ENCODE measurements at places on chromosomes 7 and 10.
A peak's percentile ranks its signal among the peaks of the same experiment; 100 is the strongest.

- no peaks in the 10 kb centered on the region for H3K36me3 ChIP-seq
- no peaks in the 10 kb centered on the region for H3K4me1 ChIP-seq
- no peaks in the 10 kb centered on the region for H3K27me3 ChIP-seq
- H3K4me3 ChIP-seq: no peak overlapping the region
- H3K27ac ChIP-seq: peak overlapping the region; percentile 2
Measured at GRCh38 chr10:51860257-51860656, 160.9 kb upstream of the CSTF2T start.

DNA sequence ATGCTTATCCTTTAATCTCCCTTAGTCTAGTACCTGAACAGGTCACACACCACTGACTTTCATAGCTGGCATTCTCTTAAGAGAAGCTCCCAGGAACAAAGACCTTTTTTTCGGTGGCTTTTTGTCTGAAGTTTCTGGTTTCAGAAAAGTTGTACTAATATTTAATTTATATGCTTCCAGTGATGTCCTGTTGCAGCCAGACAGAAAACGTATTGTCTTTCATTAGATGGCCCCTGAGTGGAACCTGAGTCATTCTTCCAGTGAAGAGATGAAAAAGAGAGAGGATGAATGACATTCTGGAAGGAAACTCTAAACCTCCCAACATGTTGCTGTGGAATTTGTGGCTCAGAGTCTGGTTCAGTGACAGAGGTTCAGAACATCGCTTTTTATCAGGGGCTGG is 274.8 kb upstream of the TAC1 start:
- no peaks in the 10 kb centered on the region for H3K4me1 ChIP-seq
- DNase-seq: no peak
- H3K36me3 ChIP-seq: no peaks in the 10 kb centered on the region
- no peaks in the 10 kb centered on the region for H3K27me3 ChIP-seq
- no peak overlapping the region for H3K27ac ChIP-seq
- no peak overlapping the region for H3K4me3 ChIP-seq

DNA sequence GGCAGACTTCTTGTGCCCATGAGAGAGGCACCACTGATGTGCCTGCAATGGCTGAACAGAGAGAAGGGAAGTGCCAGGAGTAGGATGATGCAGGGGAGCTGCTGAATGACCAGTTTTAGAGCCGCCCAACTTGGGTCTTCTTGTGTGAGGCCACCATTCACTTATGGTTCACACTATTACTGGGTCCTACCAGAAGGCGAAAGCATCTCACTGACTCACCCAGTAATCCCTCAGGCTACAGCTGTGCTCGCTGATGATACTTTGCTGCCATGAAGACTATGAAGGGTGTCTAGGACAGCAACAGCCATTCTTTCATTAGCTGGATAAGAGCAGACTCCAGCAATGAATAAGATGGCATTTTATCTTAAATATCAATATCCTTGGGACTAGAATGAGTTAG is 47.6 kb downstream of the PLXNA4 start:
- H3K4me1 ChIP-seq: no peaks in the 10 kb centered on the region
- no peaks in the 10 kb centered on the region for H3K36me3 ChIP-seq
- DNase-seq: no peak
- no peaks in the 10 kb centered on the region for H3K27me3 ChIP-seq
- H3K4me3 ChIP-seq: no peak overlapping the region
- H3K27ac ChIP-seq: no peak overlapping the region

DNA sequence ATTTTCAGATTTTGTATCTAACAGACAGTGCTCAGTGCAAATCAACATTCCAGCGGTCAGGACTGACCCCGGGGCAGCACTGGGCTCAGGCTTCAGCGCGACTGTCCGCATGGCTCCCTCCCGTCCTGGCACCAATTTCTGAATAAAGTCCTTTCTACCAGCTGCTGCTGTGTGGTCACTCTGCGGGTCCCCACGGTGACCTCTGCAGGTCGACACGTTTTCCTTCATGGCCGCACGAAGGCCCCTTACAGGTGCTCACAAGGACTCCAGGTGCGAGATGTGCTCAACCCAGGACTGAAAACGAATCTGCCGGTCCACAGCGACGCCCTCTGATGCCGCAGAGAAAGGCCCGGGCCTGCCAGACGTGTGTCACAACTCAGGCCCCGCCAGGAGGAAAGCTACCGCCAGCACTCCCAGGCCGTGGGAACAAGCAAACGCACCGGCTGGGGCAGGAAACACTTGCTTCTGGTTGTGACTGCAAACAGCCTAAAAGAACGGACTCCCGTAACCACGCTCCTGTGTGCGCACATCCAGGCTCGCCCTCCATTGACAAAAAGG is 3.7 kb upstream of the UTF1 start:
- H3K36me3 ChIP-seq: no peaks in the 10 kb centered on the region
- H3K27me3 ChIP-seq: no peaks in the 10 kb centered on the region
- no peak overlapping the region for H3K4me3 ChIP-seq
- H3K27ac ChIP-seq: no peak overlapping the region

GRCh38 chr7:77657427-77658224 is 38.6 kb upstream of the RSBN1L start:
- no peaks in the 10 kb centered on the region for H3K4me1 ChIP-seq
- H3K36me3 ChIP-seq: no peaks in the 10 kb centered on the region
- no peak for DNase-seq
- no peak overlapping the region for H3K27ac ChIP-seq
- no peaks in the 10 kb centered on the region for H3K27me3 ChIP-seq
- no peak overlapping the region for H3K4me3 ChIP-seq

- H3K27me3 ChIP-seq: no peaks in the 10 kb centered on the region
- H3K36me3 ChIP-seq: no peaks in the 10 kb centered on the region
- H3K4me1 ChIP-seq: no peaks in the 10 kb centered on the region
- no peak overlapping the region for H3K27ac ChIP-seq
- no peak for DNase-seq
- no peak overlapping the region for H3K4me3 ChIP-seq
Measured at GRCh38 chr10:77661674-77662073, 24.1 kb upstream of the KCNMA1 start.

DNA sequence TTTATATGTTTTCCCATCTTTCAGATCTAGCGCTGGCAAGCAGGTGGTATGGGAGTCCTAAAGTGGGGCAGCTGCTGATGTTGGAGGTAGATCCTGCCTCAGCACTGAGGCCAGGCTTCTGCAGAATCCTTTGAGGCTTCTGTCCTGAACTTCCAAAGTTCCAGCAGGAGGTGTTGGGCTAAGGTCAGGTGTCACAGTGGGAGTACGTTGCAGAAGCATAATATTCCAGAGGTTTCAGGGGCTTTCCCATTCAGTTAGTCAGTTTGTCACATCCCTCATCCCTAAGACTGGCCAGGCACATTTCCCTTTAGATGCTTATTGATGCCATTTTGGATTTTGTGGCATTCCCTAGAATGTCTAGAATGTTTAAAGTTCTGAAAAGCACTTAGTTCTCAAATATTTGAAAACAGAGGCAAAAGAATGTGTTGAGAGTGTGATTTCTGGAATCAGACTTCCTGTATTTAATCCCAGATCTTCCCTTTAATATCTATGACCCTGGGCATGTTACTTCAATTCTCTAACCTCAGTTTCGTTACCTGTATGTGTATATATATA is 319.1 kb upstream of the PHYHIPL start:
- no peak overlapping the region for H3K27ac ChIP-seq
- H3K4me3 ChIP-seq: no peak overlapping the region
- no peaks in the 10 kb centered on the region for H3K4me1 ChIP-seq
- no peaks in the 10 kb centered on the region for H3K36me3 ChIP-seq
- H3K27me3 ChIP-seq: no peaks in the 10 kb centered on the region
- DNase-seq: no peak

DNA sequence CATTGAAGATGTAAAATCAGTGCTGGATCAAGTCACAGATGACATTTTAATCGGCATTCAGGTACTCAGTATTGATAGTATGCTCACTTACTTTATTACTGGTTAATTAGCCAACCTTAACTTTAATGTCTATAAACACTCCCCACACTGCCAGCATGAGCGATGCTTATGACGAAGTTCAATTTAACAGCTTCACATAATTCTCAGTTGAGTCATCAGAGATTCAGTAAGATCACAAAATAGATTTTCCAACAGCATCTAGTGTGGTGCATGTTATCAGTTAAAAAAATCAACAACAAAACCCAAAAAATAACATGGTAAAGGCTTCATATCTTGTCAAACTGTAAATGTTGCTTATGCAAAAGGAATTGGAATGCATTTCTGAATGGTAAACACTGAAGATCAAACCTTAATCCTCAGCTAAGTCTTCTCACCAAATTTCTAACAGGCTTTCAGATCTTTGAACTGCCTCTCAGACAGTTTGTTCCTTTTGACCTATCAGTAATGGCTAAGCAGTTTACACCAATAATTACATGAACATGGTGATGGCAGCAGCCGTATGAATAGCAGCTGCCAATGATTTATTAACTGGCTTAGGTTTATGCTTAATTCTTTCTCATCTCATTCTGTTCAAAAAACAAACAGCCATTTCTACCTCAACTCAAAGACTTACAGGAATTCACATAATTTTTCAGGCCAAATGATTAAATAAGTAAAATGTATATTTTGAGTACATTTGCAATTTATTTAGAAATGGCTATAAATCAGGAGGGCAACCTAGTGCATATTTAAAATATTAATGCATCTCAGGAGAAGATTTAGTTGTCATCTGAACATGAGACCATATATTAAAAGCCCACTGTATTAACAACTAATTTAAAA is 98.5 kb downstream of the CABCOCO1 start:
- H3K27ac ChIP-seq: peak overlapping the region; percentile 8
- no peak overlapping the region for H3K4me3 ChIP-seq
- no peaks in the 10 kb centered on the region for H3K4me1 ChIP-seq
- no peak for DNase-seq
- H3K27me3 ChIP-seq: no peaks in the 10 kb centered on the region
- no peaks in the 10 kb centered on the region for H3K36me3 ChIP-seq

DNA sequence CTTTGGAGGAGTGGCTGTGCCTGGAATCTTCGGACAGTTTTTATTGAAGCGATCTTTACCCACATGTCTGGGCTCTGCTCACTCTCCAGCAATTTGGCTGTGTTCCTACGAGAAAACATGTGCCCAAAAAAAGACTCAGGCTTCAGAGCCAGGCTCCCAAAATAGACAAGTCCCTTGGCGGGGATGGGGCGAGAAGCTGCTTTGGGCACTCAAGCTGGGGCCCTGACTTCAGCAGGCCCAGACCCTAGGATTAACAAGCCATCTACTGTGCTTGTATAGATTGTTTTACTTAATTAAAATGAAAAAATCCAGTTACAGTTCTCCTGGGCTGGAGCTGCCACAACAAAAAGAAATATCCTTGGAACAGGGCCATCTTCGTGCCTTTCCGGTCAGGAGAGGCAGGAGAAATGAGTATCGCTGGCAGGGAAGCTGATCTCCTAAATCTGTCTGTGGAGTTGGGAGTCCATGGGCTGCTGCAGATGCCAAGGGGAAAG is 51.4 kb upstream of the PDCD4 start:
- H3K4me3 ChIP-seq: no peak overlapping the region
- DNase-seq: no peak
- no peaks in the 10 kb centered on the region for H3K4me1 ChIP-seq
- peak overlapping the region; percentile 1 for H3K27ac ChIP-seq
- no peaks in the 10 kb centered on the region for H3K36me3 ChIP-seq

DNA sequence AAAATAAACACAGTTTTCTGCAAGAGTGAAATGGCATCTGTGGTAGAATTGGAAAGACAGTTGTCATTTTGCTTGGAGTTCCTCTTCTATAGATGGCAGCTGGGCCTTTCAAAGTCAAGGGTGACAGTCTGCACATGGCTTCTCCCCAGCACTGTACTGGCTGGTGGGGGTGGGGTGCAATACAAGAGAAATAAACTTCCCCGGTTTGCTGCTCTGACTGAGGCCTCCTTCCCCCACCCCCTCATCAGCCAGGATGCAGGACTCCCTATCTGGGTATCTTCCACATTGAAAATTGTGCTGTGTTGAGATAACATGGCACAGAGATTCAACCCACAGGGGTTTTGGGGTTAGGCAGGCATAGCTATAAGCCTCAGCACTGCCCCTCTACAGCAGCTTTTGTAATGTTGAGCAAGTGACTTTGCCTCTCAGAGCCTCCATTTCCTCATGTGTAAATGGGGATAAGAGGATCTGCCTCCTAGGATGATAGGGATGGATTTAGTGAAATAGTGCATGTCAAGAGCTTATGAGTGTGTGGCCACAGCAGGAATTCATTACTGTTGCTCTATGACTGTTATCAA is 85.8 kb upstream of the WDR11 start:
- no peak overlapping the region for H3K27ac ChIP-seq
- no peaks in the 10 kb centered on the region for H3K4me1 ChIP-seq
- DNase-seq: no peak

DNA sequence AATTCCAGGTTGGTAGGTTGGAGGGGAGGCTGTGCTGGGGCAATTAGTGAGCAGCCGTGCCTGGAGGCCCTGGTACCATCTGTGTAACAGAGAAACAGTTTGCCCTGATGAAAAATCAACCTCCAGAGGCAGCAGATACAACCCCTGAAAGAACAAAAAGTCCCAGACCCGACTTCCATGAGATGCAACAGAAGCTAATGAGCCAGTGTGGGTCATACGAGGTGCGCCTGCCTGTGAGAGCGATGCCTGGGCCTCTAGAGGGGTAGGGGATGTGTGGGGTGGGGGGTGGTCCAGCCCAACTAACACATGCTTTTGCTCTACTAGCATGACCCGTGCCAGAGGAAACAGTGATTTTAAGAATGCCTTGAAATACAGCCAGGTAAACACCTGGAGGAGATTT is 39.3 kb downstream of the CELF2 start:
- DNase-seq: no peak
- H3K4me1 ChIP-seq: peaks cover 67% of the 10 kb centered on the region
- H3K27ac ChIP-seq: peak overlapping the region; percentile 85
- no peak overlapping the region for H3K4me3 ChIP-seq
- no peaks in the 10 kb centered on the region for H3K36me3 ChIP-seq

- H3K36me3 ChIP-seq: no peaks in the 10 kb centered on the region
- H3K4me1 ChIP-seq: no peaks in the 10 kb centered on the region
- H3K4me3 ChIP-seq: no peak overlapping the region
- H3K27ac ChIP-seq: no peak overlapping the region
- no peak for DNase-seq
Measured at GRCh38 chr10:61895898-61896600, 5.5 kb upstream of the ARID5B start.

DNA sequence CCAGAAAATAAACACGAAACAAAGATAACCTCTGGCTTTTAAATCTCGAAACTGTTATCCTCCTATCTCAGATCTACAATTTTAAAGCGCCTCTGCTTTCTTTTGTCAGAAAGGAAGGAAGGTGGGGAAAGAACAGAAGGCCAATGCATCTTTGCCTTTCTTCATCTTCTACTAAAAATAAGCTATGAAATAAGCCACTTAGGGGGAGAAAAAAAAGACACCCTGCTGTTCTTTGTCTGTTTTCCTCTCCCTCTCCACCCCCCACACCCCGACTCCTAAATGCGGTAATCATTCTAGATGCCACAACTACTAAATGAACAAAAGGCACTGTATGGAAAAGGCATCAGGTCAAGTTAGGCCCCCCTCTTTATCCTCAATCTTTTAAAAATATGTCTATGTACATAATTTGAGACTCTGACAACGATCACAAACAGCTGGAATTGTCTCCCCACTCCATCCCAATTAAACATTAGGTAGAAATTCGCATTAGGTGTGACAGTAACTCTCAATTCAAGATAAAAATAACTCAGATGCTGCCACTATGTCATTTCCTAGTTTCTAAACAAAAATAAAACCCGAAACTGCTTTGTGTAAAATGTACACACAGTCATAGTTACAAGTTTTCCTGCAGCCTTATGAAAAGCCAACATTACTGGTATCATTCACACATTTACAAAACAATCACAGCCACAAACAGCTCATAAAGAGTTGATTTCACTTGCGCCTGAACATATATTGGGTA is 2.4 kb downstream of the UBE2H start:
- H3K27ac ChIP-seq: peak overlapping the region; percentile 94
- DNase-seq: no peak
- peak overlapping the region; percentile 95 for H3K4me3 ChIP-seq
- H3K4me1 ChIP-seq: peaks cover 29% of the 10 kb centered on the region
